ENCODE measurements at places on chromosomes 6 and 20.
A peak's percentile ranks its signal among the peaks of the same experiment; 100 is the strongest.

DNA sequence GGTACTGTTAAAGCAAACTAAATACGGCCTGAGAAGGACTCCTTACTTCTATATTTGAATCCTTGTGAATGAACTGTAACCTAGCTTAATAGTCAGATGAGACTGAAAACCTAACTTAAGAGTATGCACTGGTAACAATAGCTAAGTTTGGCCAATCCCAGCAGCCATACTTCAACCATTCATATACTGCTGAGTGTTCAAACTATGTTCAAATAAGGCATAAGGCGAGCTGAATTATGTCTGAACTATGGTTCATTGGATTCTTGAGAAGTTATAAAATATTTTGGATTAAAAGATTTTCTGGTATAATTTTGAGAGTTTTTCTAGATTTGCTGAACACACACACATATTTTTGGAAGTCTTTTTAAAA lies 2.2 kb downstream of the SMPDL3A start:
- no peak for DNase-seq

- no peak for DNase-seq
Measured at GRCh38 chr20:51804754-51805153, 2.4 kb upstream of the SALL4 start.

GRCh38 chr6:3367630-3368029 lies 89.2 kb downstream of the SLC22A23 start:
- DNase-seq = no peak

GRCh38 chr6:80633412-80633811 lies 526.9 kb downstream of the BCKDHB start:
- DNase-seq = no peak

DNA sequence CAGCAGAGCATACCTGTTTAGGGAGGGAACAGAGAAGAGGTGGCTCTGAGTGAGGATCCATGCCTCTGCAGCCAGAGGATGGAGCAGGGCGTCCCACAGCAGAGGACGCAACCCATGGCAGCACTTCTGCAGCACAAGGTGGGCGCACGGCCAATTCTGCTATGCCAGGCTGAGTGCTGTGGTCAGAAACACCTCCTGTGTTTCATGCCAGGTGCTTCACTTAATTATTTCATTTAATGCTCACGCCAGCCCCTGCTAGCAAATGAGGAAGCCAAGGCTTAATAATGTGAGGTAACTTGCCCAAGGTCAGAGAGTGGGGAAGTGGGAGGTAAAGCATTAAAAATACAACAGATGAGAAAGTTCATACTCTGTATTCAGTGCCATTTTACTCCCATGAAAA lies 68.5 kb upstream of the PTGIS start:
- DNase-seq = no peak

GRCh38 chr6:159608961-159609651 lies 83.9 kb downstream of the SOD2 start:
- no peak for DNase-seq

GRCh38 chr6:62623846-62624532 lies 338.0 kb upstream of the KHDRBS2 start:
- DNase-seq = no peak

GRCh38 chr6:40957616-40958492 lies 81.2 kb downstream of the UNC5CL start:
- DNase-seq = peak; percentile 88

Data from GM04503 (cell line).